ENCODE measurements at places on chromosomes 1 and 21.

- no peak for DNase-seq
Observed at GRCh38 chr21:32710069-32710784, 17.6 kb downstream of the SYNJ1 start.

GRCh38 chr1:211469938-211470529, 21.9 kb downstream of the RD3 start:
- DNase-seq, result peak; percentile 80

DNA sequence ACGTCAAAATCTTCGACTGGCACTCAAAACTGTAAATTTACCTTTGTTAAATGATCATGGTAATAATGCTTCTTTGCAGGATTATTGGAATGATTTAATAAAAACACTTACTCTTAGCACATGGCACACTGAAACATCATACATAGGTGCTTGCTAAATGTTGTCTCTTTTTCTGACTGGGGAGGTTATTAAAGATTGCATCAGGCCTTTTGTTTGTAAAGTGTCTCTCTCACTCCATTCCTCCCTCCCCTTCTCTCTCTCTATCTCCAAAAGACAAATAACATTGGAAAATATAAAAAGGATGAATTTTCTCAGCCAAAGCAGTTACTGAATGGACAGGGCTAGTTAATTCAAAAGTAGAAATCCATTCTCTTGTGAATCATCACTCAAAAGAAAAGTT, 404.2 kb downstream of the DPYD start:
- no peak for DNase-seq

GRCh38 chr1:181397845-181398244, 85.5 kb upstream of the CACNA1E start:
- no peak for DNase-seq

GRCh38 chr1:159970932-159971342, 16.9 kb upstream of the SLAMF9 start:
- no peak for DNase-seq

DNA sequence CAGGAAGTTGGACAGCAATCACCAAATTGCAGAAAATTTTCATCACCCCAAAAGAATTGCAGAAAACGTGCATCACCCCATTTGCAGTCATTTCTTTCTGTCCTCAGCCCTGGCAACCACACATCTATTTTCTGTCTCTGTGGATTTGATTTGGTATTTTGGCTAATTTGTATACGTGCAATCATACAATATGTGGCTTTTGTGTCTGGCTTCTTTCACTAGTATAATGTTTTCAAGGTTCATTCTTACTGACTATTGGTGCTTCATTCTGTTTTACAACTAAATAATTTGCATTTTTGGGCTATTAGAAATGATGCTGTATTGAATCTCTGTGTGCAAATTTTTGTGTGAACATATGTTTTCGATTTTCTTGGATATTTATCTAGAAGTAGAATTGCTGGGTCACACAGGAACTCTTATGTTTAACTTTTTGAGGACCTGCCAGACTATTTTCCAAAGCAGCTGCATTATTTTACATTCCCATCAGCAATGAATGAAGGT, 24.8 kb upstream of the PRDM2 start:
- no peak for DNase-seq

DNA sequence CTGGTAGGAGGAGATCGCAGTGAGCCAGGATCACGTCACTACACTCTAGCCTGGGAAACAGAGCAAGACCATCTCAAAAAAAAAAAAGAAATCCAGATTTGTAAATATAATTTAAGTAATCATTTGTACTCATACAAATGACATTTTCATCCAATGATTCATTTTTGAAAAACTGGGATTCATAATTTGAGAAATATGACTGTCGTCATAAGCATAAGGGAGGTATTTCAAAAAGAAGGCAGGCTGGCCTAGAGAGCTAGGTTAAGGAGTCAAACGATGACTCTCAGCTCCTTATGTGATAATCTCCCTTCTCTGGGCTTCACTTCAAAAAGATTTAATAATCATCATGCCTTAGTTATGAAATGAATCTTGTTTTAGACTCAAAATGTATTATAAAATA, 2.3 kb downstream of the GART start:
- no peak for DNase-seq

DNA sequence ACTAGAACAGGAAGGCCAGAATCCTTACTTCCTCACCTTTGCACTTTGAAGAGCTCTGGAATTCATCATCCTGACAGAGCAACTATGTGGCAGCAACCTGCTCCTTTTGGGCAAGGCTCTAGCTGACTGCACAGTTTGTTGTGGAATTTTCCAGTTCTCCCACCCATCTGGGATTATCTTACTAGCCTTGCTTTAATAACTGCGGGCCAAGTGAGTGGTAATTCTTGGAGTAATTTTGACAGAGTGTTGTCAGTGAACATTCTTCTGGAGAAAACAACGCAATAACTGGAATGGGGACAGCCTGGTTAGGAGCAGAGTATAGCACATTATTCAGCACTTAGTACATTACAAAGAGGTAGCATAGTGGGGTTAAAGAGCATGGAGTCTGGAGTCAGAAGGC, 75.3 kb downstream of the NTMT2 start:
- no peak for DNase-seq

DNA sequence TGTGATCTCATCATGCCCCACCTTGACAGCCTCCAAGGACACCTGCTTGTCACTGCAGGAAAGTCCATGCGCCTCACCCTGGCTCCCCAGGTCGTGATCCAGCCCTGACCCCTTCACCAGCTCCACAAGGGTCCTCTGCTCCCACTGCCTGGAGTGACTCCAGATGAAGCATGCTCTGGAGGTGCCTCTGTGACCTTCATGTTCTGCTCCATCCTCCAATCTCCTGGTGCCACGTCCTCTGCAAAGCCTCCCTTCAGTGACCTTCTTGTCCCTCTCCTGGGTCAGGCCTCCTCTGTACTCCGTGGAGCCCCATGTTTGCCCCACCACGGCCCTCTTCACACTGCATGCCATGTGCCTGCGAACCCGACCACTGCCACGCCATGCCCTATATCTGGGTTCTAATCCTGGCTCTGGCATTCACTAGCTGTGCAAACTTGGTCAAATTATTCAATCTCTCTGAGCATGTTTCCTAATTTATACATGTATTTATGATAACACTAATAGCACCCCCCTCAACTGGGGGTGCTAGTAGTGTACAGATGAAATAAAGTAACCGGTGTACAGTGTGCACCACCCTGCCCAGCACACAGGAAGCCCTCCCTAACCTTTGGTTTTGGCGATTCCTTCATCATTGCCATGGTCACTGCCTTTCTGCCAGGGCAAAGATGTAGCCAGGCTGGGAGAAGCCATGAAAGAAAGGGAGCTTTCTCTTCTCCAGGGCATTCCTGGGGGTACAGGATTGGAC, 77.4 kb downstream of the STUM start:
- peak; percentile 8 for DNase-seq

GRCh38 chr1:116686723-116687352, 19.3 kb upstream of the IGSF3 start:
- no peak for DNase-seq

DNA sequence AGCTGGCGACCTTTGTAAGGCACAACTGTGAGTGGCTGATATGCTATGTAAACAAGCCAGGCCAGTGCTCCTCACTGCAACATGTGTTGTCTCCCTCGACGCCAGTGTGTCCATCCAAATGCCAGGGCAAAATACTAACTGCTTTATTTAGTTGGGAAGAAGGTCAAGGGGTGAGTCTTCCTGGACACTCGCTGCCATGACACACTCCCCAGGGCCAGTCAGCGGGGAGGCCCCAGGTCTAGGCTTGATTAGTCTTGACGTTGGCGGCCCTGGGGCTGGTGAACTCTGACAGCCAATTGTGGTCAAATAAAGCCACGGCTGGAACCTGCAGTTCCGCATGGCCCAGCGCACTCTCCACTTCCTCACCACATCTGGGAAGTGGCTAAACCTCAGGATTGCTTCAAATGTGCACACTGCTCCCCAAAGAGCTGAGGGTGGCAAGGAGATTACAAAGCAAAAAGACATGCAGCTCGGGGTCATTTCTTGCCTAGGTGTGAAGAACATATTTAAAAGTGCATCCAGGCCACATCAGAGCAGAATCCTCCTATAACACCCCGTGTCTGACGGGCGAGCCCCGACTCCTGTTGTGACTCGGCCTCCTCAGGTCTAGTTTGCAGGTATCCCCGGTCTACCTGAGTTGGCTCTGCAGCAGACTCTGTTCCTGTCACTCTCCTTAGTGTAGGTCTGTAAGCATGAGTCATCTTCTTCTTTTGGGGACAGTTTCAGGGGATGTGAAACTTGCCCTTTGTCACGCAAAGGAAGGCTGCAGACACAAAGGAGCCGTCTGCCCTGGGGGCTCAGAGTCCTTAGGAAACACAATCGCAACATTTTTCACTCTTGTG, 183.5 kb downstream of the RUNX1 start:
- DNase-seq, result no peak

DNA sequence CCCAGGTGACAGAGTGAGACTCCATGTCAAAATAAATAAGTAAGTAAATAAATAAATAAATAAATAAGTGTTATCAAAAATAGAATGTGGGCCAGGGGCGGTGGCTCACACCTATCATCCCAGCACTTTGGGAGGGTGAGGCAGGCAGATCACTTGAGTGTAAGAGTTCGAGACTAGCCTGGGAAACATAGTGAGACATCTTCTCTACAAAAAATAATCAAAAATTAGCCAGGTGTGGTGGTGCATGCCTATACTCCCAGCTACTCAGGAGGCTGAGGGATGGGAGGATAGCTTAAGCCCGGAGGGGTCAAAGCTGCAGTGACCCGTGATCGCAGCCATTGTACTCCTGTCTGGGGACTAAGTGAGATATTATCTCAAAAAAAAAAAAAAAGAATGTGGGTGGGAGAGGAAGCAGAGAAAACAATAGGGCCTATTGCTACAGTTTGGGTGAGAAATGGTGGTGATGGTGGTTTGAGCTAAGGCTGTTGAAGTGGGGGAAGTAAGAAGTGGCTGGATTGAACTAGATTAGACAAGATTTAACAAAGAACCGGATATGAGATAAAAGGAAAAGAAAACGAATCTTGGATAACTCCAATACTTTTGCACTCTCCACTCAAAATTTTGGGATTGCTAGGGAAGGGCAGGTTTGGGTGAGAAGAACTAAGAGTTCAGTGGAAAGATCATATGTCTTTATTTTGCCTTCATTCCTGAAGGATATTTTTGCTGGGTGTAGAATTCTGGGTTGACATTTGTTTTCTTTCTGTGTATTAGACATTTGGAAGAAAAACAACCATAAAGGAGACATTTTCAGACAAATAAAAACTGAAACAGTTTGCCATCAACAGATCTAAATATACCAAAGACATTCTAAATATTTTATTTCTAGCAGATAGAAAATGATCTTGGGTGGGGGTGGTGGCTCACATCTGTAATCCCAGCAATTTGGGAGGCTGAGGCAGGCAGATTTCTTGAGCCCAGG, 57.1 kb upstream of the SPOCD1 start:
- DNase-seq, result no peak

GRCh38 chr1:33624991-33625870, 152.8 kb downstream of the ZSCAN20 start:
- DNase-seq, result no peak

DNA sequence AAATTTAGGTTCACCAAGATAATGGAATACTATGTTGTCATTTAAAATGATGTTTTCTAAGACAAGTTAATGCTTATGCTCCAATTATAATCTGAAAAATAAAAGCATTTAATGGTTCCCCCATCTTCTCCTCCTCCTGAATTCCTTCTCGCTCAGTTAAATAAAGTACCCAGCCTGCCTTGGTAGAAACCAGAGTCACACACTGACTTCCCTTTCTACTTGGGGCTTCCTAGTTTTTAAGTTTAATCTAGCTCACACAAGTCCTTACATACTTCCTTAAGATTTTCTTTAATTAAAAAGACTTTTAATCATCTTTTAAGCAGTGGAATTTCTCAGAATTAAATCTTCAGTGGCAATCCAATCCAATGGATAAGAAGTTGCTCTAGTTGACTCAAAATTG, 32.9 kb downstream of the CD58 start:
- no peak for DNase-seq

DNA sequence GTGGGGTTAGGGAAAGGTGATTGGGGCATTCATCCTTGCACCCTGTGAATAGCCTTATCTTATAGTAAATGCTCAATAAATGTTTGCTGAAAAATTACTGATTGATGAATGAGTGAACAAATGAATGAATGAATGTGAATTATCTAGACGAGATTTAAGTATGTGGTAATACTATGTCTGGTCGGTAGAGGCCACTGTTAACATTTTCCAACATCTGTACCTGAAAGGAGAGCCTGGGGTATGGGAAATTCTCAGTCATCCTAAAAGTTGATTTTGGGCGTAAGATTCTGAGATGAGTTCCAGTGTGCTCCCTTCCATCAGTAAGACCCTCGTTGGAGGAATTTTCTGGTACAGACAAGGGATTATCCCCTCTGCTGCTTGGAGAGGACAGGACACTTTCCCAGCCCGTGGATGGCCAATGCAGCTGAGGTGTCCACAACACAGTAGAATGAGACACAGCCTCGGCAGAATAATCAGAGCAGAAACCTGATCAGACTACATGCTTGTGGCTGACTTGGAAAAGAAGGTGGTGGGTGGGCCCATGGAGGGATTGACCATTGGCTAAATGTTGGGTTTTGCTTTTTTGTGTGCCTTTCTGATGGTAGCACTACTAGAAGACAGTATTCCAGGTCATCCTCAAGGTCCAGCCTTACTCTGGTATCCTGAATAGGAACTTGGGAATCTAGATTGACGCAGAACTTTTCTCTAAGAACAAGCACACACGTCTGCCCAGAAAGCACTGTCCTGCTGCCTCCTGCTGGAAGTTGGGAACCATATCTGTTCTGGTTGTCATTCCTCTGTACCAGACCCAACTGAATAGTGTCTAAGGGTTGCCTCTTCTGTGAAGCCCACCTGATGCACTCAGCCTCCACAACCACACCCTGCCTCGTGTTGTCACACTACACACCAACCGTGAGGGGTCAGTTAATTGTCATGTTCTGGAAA, 262.0 kb downstream of the TNR start:
- DNase-seq, result no peak

DNA sequence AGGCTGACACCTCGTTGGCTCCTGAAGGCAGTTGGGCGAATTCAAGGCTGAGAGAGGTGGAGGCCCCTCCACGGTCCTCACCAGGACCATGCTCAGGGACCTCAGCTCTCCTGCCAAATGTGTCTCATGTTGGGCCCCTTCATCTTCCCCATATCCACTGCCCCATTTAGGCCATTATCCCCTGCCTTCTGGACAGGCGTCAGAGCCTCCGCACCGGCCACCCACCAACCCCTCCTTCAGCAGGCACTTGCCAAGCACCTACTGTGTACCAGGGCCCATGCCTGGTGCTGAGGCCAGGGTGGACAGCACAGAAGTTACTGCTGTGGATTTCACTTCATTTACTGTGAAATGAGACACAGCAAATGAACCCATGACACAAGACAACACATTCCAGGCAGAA, 325.8 kb downstream of the MATN1 start:
- no peak for DNase-seq
